Stimulated activated CD8-positive, alpha-beta memory T cell treated with anti-CD3 and anti-CD28 coated beads, Interleukin-7, amount 100 ng/mL, for 1 hour (primary cell): ENCODE measurements at places on chromosomes 7 and 10.

- DNase-seq, result no peak
Observed at GRCh38 chr7:96415293-96415940, 93.5 kb upstream of the SLC25A13 start.

- DNase-seq, result no peak
Observed at GRCh38 chr10:8085251-8085650, 30.8 kb downstream of the GATA3 start.

DNA sequence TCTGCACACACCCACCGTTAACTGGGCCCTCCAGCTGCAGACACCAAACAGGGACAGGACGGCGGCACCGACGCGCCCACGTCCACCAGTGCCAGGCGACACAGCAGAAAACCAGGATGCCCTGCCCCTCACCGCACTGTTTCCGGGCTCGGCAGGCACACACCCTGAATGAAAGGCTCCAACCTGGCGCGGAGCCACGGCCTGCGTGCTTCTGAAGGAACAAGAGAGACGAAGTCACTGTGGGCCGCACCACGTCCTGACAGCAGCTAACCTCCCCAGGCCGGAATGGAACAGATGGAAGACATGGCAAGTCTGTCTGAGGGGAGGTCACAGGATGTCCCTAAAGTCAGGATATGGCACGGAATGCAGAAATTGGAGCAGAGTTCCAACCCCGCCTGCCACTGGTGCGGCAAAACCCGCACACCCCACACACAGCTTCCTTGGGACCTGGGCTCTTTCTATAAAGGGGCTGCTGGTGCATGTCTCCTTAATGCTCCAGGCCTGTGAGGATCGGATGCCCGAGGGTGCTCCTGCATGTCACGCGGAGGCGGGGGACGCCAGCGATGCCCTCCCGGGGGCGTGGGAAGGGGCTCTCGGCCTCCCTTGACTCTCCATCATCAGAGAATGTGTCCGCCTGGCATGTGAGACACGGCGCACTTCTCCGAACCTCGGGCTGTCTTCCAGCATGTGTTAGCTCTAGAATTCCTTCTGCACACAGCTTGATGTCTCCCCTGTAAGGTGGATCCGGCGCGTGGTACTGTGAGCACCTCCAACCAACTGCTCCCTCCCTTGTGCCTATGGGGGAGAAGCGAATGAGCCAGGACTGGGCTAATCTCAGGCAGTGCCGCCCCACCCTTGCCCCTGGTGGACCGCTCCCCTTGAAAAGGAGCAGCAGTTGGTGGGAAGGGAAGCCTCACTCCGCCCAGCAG is 3.9 kb upstream of the GPER1 start:
- no peak for DNase-seq

DNA sequence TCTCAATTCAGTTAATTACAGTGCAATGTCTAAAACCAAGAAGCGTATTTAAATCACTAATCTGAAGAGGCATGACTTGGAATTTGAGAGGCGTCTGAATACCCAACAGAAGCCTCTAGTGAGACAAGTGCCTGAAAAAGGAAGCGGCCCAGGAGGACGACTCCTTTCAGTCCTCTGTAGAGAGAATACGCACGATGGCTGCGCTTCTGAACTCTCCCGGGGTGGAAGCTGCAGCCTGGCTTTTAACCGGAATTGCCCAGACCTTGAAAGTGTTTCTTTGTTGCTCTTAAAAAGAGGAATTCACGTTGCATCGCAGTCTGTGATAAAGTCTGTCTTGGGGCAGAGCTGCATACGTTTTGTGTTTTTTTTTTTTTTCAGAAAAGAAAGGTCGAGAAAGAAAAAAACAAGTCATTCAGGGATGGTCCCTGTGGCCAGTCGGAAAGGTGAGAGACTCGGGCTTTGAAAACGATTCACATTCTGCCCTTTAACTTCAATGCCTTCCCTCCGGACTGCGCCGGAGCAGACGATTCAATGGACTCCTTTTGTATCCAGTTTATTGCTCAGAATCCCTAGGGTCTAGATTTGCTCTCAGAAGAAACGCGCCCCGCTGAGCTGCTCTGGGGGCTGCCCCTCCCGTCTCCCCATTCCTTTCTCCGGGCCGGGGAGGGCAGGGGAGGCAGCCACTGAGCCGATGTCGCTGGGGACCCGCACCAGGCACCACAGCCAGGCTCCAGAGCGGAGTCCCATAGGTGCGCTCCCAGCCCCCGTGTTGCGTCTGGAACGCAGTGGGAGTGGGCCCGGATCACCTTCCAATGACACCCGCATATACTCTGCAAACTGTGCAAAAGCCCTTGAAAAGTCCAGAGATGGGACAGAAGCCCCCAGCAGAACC is 994 bp upstream of the PTF1A start:
- DNase-seq, result no peak

DNA sequence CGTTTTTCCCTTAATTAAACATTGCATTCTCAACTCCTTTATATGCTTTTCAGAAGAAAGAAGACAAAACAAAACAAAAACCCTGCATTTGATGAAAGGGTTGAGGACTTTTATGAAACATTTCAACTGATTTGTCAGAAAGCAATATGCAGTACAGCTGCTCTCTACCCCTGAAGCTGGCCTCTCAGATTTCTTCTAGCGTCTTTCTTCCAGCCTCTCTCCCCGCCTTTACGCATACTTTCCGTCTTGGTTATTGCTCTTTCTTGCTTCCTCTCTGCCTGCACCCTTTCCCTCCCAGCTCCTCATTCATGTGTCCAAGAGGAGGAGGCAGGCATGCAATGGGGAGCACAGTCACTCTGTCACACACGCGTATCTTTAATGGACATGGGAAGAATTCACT is 91.0 kb upstream of the COL1A2 start:
- no peak for DNase-seq

- no peak for DNase-seq
Observed at GRCh38 chr7:72254455-72254854, 157.7 kb downstream of the CALN1 start.

GRCh38 chr7:93861325-93861949 is 29.1 kb downstream of the TFPI2 start:
- no peak for DNase-seq

DNA sequence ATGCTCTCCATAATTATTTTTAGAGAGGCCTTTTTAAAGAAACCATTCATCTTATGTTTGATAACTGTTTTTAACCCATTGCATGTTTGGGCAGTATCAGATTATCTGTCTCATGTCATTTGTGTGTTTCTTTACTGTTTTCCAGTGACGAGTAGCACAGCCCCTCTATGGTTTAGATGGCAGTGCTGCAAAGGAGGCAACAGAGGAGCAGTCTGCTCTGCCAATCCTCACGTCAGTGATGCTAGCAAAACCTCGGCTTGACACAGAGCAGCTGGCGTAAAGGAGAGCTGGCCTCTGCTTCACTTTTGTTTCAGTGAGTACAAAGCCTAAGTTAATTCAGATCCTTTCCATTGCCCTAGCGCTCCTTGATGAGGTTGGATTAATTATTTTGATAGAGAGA is 80.4 kb upstream of the GARIN1A start:
- DNase-seq, result no peak

GRCh38 chr7:135286876-135287275 is 53.2 kb downstream of the STRA8 start:
- DNase-seq, result no peak

DNA sequence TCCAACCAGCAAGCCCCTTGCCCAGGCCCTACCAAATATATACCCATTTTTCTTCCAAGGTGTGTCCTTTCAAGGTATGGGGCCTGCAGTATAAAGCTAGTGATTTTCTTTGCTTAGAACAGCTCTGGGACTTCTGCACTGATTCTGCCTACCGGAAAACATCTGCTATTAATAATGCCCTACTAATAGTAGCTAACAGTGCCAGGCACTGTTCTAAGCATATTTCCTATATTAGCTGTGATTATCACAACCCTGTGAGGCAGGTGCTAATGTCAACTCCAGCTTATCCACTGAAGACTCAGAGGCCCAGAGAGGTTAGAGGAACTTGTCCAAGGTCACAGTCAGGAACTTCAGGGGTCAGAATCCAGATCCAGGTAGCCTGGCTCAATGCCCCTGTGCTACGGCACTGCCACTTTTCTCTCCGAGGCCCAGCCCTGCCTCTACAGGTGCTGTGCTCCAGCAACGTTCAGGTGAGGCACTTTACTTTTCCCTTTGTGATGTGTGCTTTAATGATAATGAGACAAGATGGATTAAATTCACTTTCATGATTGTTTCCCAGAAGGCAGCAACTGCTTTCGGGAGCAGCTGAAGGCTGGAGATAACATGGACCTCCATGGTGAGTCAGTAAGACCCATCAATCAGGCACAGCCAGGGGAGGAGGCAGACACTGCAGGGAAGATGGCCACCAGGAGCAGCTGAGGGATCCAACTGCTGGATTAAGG is 26.7 kb downstream of the TAS2R41 start:
- no peak for DNase-seq

DNA sequence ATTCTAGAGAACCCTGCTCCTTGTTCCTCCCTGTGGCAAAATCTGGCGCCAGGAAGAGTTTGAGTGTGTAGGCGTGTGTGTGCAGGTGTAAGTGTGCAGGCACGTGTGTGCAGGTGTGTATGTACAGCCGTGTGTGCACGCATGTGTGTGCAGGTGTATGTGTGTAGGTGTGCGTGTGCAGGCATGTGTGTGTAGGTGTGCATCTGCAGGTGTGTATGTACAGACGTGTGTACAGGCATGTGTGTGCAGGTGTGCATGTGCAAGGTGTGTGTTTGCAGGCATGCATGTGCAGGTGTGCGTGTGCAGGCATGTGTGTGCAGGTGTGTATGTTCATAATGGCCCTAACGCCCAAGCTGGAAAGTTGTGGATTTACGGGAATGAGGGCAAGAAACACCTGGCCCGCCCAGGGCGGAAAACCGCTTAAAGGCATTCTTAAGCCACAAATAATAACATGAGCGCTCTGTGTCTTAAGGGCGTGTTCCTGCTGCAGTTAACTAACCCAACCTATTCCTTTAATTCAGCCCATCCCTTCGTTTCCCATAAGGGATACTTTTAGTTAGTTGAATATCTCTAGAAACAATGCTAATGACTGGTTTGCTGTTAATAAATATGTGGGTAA is 34.1 kb downstream of the KCTD7 start:
- DNase-seq, result no peak
